Cardiac septum (tissue), 1 donor: ENCODE measurements at places on chromosomes 2 and 18. TPM values are rescaled to one million over a fixed set of nuclear protein-coding genes. Genes with fewer than 3 reads are reported as not detected.

MAPRE3 gene
- total RNA-seq, result 43.1 TPM

SERPINB4 gene
- not detected for total RNA-seq

PKP4 gene
- total RNA-seq, result 43.2 TPM

UGT1A5 gene
- not detected for total RNA-seq

DNA sequence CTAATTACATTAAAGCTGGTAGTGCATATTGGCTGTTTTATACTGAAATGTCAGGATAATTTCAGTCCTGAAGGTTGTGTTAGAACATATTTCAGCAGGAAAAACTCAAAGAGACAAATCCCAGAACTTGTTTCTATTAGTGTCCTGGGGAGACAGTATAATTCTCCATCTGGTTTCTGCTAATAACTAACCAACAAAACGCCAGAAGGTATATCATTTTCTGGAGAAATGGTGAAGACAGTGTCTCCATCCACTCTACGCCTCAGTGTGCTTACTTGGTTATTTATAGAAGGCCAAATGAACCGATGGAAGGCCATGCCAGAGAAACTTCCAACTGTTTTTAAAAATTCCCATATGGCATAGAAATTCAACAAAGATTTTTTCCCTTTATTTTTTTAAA, 41.6 kb downstream of the GCA start:
- no peak for DNase-seq

- DNase-seq, result no peak
Observed at GRCh38 chr2:52115750-52116149, 1083.8 kb upstream of the NRXN1 start.

DNA sequence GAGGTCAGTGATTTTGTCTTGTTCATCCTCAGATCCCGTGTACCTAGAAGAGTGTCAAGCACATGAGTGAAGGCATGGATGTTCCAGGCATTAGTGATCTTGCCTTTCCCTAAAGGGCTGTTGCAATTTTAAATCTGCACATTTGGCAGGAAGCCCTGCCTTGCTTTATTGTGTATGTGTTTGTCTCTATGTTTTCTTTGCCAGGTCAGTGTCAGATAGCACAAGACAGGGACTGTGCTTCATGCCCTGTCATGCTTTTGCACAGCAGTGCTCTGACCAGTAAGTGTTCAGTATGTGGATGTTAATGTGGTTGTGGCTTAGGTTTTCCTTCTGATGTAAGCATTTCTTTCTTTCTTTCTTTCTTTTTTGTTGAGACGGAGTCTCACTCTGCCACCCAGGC, 131.5 kb downstream of the RGPD3 start:
- DNase-seq, result no peak

DNA sequence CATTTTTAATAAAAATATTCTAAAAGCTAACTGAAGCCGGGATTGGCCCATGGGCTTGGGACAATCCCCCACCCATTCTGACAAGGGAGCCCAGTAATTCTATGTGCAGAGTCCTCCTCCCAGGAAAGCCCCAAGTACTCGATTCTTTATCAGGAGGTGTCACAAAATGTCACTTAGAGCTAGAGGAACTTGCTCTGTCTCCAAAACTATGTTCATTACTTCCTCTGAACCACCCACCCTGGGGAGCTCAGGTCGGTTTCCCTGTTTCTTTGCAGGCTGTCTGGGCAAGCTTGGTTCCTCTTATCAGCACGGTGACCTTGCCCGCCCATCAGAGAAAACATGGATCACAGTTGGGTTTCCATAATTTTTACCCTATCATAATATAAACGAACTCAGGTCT, 430.6 kb upstream of the ID2 start:
- DNase-seq, result no peak

- no peak for DNase-seq
Observed at GRCh38 chr2:51559026-51559425, 527.1 kb upstream of the NRXN1 start.

- no peak for DNase-seq
Observed at GRCh38 chr2:161102770-161103450, 57.3 kb upstream of the TANK start.

GRCh38 chr2:105773568-105773967, 28.9 kb downstream of the NCK2 start:
- DNase-seq, result peak; percentile 36

DNA sequence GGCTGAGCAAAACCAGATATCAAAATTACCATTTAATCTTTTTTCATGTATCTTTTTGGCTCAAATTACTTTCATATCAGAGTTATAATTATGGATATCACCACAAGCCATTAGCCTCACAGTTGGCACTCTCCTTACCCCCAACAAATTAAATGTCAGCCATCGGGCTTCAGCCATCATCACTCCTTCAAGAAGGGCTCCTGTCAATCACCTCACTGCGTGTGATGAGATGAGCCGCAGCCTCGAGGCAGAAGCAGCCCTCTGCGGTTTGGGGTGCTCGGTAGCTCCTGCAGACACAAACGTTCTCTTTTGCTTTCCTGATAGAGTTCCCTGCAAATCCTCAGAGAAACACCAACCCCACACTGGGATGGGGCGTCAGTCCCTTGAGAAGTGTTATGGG, 94.1 kb downstream of the DNER start:
- DNase-seq, result no peak

- DNase-seq, result no peak
Observed at GRCh38 chr2:220148471-220149248, 521.2 kb downstream of the SLC4A3 start.

DNA sequence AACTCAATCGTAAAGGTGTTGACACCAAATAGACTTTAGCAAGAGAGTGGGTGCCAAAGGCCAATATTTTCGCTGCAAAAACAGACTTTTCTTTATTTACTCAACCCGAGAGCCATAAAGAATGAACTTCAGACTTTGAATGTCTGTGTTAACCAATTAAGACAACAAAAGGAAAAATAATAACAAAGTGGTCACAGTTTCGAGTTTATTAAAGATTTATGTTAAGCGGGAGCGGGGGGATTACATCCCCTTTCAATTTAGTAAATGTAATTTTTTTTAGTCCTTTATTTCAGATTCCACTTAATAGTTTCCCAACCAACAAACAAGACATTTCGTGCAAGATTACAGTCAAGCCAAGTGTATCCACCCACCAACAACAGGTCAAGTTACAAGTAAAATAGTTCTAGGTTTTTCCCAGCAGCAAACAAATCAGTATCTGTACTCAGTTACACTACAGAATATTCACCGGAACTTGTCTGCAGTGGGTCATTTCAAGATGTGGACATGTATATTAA, 9.0 kb downstream of the CDH2 start:
- DNase-seq, result no peak

GRCh38 chr2:151553-152334, 105.4 kb upstream of the FAM110C start:
- DNase-seq, result no peak

GRCh38 chr2:75342504-75343175, 143.3 kb upstream of the TACR1 start:
- DNase-seq, result no peak

DNA sequence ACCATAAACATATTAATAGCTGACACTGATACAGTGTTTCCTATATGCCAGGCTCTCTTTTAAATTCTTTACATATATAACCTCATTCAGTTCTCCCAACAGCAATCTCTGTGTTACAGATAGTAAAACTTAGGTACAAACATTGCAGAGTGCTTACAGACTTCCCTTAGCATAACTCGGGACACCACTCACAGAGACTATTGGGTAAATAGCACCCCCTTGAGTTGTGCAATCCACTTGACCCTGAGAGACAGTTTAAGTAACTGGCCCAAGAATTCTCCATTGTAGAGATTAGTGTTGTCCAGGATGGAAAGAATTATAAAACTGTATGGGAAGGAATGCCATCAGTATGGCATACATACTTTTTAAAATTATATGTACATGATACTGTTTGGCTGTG, 110.1 kb downstream of the POLE4 start:
- DNase-seq, result no peak

DNA sequence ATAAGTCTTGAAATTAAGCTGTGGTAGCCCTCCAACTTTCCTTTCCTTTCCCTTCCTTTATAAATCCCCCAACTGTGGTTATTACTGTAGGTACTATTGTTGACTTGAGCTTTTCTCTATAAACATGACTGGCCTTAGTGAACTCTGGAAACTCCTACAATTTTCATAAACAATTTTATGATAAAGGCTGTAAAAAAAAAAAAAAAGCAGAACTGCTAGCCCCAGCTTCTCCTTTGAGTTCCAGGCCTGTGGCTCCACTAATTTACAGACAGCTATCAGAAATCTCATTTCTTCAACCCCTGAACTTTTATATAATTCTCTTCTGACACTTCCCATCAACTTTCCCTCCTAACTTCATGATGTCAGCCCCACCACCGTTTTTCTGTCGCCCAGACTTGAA, 174.3 kb downstream of the IKZF2 start:
- no peak for DNase-seq

GRCh38 chr18:43276491-43276890, 799 bp downstream of the SYT4 start:
- DNase-seq, result no peak

- no peak for DNase-seq
Observed at GRCh38 chr2:119897736-119898395, 115.0 kb upstream of the EPB41L5 start.

DNA sequence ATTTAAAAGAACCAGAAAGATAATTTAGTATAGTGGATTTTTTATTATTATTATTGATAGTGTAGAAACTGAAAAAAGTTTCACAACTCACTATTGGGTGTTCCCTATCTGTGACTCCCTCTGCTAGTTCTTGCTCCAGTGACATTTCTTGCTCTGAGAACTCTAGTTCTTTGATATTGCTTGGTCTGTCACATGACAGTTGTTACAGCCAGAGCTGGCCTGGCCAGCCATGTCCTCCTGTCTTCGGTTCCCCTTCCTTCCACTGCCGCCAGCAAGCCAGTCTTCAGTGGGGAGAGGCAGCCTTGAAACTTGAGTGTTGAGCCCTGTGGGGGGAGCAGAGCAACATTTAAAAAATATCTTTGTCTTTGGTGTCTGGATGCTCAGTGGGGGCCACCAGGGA, 7.6 kb upstream of the THOC1 start:
- no peak for DNase-seq
